Daoy (cell line): ENCODE measurements at places on chromosomes 1 and 21. TPM values are rescaled to one million over a fixed set of nuclear protein-coding genes. Genes with fewer than 3 reads are reported as not detected.

DNA sequence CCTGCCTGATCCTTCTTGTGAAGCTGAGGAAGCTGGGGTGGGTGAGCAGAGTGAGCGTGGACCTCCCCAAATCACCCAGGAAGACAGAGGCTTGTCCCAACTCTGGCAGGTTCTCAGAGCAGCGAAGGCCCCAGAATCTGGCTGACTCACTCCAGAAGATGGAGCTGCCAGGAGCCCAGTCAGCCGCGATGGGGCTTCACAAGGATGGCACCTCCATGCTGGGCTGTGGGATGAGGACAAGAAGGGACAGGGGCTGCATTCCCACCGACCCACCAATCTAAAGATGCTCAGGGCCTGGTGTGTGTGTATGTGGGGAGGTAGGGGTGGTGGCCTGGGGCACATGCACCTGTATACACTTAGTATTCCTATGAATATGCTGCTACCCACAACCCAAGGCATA, 52.9 kb downstream of the ATP1A1 start:
- no peak for DNase-seq

DNA sequence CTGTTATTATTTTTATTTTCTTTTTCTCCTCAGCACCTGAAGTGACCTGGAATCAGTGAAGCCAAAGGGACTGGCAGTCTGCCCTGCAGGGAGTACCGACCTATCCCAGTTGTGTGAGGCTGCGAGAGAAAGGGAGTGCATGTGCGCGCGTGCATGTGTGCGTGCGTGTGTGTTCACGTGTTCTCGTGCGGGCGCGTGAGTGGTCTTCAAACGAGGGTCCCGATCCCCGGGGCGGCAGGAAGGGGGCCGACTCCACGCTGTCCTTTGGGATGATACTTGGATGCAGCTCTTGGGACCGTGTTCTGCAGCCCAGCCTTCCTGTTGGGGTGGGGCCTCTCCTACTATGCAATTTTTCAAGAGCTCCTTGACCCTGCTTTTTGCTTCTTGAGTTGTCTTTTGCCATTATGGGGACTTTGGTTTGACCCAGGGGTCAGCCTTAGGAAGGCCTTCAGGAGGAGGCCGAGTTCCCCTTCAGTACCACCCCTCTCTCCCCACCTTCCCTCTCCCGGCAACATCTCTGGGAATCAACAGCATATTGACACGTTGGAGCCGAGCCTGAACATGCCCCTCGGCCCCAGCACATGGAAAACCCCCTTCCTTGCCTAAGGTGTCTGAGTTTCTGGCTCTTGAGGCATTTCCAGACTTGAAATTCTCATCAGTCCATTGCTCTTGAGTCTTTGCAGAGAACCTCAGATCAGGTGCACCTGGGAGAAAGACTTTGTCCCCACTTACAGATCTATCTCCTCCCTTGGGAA, 123.3 kb downstream of the PRDM2 start:
- no peak for DNase-seq

DNA sequence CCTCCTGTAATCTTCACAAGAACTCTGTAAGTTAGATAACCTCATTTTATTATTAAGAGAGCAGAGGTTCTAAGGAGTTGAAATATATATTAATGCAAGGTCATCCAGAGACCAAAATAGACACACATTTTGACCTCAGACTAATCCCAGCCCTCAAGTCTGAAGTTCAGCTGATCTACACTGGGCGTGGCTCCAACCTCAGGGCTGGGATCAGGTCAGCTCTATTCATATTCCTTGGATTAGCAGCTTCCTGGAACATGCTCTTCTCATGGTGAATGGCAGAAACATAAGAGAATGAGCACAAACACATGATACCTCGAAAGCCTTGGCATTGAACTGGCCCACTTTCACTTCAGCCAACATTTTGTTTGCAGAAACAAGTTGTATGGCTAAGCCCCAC, 200.8 kb upstream of the ST6GALNAC5 start:
- DNase-seq: no peak

- peak; percentile 62 for DNase-seq
These were observed 1.1 kb upstream of the B3GALT5 start for GRCh38 chr21:39611551-39612190.

Gene EFNA1
- total RNA-seq: 24.6 and 34.5 TPM in 2 replicates

GRCh38 chr1:59926381-59927123, at the start of gene CYP2J2:
CYP2J2 (minus strand) TSS chr1:59926773; CDS start chr1:59926746, 27 bp downstream.
- peak; percentile 82 for DNase-seq
